ENCODE measurements at places on chromosomes 4 and X.

DNA sequence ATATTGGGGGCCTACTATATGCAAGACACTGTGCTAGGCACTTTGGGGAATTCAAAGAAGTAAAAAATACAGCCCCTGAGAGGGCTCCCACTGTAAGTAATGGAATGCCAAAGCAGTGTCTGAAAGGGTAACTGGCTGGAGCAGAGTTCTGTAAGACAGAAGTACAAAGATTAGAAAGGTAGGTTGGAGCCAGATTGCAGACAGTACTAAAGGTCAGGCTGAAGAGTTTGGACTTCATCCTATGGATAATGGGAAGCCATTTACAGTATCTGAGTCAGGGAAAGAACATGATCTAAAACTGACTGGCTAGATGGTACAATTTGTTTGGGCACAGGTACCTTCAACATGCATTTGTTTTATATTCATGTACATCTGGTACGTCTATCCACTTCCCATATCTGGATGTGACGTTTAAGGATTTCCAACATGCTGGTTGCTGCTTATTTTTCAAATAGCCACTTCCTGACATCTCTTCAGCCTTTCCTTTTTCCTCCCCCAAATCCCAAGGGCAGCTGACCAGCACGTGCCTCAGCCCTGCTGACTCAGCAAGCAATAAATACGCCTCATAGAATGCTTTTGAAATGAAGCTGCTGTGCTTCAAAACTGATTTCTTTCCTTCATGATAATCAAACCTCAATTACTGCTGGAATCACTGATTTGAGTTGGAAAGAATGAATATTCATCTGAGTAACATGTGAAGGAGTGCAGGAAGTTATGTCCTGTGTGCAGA lies 9.5 kb downstream of the ENOX2 start:
- no peak for DNase-seq

- no peak for DNase-seq
These were observed 6.2 kb upstream of the HPSE start for GRCh38 chr4:83340692-83341343.

- DNase-seq: no peak
These were observed 109.2 kb upstream of the PCDH18 start for GRCh38 chr4:137641544-137641943.

GRCh38 chrX:35829501-35829900 lies 31.4 kb downstream of the MAGEB16 start:
- DNase-seq: no peak

- no peak for DNase-seq
These were observed 566.0 kb downstream of the TMA16 start for GRCh38 chr4:164060456-164060855.

DNA sequence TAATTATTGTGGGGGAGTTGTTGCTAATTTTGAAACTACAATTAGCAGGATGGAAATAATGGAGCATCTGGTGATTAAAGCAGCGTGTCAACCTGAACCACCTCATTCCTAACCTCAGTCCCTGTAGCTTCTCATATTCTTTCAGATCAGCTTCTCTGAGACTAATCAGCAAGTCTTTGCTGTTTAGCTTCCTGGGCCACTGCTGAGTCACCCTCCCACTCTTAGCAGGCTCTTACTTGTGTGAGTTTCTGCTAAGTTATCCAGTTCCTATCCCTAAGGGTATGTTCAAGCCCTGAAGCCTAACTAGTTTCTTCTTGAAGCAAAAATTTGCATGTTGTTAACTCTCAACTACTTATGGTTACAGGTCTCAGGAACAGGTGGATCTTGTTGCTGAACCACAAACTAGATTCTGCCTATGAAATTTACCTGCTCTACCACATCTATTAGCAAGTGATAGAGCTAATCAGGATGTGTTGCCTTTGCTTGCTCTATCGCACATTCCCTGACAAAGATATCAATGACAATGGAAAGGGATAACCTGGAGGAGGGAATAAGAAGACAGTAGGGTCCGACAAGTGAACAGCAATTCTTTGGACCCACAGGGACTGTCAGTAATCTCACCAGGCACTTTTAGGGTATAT lies 134.2 kb downstream of the EIF4E start:
- DNase-seq: no peak

DNA sequence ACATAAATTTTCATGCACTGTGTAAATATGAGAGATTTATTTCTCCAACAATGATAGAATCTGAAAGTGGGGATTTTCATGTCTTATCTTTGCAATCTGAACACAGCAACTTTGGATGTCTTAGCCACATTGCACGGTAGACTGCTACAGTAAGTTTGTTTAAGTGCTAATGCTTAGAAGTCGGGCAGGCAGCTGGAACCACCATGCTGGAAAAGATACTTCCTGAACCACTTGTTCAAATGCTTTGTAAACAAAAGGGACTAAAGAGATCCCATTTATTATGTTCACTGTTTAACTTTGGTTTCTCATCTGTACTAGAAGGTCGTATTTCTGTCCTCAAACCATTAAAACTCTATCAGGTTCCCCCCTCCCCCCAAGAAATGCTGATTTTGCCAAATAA lies 555.9 kb upstream of the DIPK2B start:
- DNase-seq: no peak

GRCh38 chrX:148854306-148854705 lies 353.9 kb downstream of the AFF2 start:
- DNase-seq: no peak
